ENCODE measurements at places on chromosomes 11 and 22. TPM values are rescaled to one million over a fixed set of nuclear protein-coding genes. Genes with fewer than 3 reads are reported as not detected.
A peak's percentile ranks its signal among the peaks of the same experiment; 100 is the strongest.

GRCh38 chr11:117361432-117361831 is 33.8 kb downstream of the CEP164 start:
- no peak for DNase-seq

DNA sequence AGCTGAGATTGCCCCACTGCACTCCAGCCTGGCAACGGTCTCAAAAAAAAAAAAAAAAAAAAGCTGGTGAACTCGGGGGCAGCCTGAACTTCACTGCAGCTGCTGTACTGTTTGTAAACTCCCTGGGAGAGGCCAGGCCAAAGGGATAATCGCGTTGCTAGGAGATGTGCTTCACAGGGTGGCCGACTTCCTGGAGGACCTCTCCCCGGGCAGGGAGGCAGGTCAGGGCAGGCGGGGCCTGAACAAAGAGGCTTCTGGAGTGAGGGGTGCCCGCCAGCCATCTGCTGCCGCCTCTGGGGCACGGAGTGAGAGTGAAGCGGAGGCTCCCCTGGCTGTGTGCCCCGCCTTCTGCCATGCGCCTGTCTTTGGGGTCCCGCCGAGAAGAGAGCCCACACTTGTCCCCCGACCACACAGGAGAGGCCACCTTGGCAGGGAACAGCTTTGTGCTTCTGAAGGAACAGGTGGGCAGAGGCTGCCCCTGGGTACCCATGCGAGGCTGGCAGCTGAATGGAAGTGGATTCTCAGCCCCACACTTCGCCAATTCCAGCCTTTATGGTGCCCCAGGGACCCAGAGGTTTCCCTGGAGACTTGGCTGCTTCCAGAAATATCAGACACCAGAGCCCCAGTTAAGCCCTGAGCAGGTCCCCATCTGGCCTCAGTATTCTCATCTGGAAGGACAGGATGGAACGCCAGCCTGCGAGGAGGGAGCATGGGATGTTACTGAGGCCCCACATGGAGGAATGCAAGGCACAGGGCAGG is 29.6 kb downstream of the TMEM184B start:
- no peak for DNase-seq

GRCh38 chr11:80899381-80899780 is 1458.6 kb upstream of the TENM4 start:
- no peak for DNase-seq

The SYT13 gene
- 0.91 TPM for total RNA-seq

DNA sequence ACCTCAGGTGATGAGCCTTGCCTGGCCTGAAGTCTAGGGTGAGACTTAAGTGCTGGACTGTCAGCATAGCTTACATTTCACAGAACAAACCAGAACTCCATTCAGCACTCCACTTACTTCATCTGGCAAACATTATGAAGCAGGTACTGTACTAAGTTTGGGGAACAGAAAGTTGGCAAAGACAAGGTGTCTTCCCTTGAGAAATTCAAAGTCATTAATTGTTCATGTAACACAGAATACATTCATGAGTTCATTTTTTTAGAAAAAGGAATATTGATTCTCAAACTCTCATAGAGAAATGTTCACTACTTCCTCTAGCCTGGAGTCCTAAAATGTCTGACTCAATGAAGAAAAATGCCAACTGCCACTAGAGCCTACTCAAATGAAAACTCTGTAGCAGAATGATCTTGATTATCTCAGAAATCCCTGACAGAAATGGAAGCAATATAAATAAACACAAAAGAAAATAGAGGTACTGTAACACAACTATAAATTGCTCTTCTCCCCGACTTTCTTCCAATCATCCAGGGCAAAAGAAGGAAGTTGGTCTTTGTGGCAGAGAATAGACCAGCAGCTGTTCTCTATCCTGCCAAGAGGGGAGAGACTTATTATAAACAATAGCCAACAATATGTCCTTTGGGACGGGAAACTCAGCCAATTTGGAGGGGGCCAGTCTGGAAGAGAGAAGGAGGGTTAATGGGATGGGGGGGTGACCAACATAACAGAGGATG is 129.2 kb upstream of the MTMR2 start:
- DNase-seq: no peak

GRCh38 chr11:102010776-102011494 is 36.3 kb upstream of the CFAP300 start:
- peak; percentile 95 for DNase-seq

The PATZ1 gene
- total RNA-seq: 19.5 TPM

- peak; percentile 63 for DNase-seq
These were observed 132.7 kb upstream of the RCN1 start for GRCh38 chr11:31958076-31958735.

The POU2AF3 gene
- total RNA-seq: not detected
